ENCODE measurements at places on chromosomes 12 and 14.

DNA sequence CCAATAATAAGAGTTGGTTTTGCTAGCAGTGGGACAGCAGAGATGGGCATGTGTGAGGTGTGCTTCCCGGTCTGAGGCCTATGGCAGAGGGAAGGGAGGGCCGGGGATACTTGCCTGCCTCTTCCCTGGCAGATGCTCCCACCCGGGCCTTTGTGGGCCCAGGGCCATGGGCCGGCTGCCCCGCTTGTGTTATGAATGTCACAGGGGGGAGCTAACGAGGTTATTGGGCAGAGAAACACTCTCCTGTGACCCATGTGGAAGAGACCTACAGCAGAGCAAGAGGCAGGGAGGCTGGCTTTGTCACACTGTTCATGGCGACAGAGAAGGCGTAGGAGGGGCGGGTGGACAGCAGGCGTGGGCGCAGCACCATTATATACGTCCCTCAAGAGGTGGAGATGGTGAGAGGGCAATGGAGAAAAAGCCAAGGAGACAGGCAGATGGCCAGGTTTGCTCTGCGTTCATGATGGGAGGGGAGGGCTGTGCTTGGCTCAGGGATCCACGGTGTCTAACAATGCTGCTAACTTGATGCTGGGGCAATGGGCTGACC is 13.3 kb downstream of the CCND2 start:
- no peak for DNase-seq

DNA sequence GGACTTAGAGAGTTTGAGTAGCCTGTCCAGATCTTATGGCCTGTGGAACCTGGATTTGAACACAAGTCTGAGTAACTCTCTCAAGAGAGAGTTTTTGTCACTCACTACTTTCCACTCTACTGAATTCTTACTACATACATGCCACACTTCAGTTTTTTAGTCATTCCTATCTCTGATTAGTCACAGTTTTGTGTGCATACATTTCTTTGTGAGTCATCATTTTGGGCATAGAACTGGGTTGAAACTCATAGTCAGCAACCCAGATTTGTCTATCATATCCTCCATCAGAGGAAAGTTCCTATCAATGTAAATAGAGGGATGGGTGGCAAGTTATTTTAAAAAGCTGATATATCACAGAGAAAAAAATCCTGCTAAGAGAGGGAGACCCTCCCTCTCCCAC is 42.9 kb downstream of the FLRT2 start:
- DNase-seq: no peak

- no peak for DNase-seq
Measured at GRCh38 chr14:100711493-100711892, 15.2 kb upstream of the DLK1 start.

DNA sequence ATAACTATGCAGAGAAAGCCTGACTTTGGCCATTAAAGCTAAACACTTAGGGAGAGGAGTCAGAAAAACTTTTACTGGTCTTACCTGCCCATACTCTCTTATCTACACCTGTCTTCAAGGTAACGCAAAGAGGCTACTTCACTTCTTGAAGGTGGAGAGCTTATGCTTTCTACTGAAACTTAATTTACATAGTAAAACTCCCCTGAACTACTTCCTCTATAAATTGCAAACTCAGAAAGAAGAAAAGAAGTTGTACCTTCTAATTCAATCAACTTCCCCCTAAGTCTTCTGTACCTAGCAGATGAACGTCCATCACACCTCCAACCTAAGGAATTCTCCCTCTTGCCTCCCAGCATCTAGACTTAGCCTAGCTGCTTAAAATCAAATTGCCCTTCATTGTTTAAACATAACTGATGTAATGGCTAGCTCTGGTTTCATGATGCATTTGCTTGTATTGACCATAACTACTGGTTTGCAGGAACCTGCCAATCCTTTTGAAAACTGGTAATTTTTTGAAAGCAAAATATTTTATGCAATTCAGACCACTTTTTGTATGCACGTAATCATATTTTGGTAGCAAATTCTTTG is 87.7 kb downstream of the STON2 start:
- no peak for DNase-seq

DNA sequence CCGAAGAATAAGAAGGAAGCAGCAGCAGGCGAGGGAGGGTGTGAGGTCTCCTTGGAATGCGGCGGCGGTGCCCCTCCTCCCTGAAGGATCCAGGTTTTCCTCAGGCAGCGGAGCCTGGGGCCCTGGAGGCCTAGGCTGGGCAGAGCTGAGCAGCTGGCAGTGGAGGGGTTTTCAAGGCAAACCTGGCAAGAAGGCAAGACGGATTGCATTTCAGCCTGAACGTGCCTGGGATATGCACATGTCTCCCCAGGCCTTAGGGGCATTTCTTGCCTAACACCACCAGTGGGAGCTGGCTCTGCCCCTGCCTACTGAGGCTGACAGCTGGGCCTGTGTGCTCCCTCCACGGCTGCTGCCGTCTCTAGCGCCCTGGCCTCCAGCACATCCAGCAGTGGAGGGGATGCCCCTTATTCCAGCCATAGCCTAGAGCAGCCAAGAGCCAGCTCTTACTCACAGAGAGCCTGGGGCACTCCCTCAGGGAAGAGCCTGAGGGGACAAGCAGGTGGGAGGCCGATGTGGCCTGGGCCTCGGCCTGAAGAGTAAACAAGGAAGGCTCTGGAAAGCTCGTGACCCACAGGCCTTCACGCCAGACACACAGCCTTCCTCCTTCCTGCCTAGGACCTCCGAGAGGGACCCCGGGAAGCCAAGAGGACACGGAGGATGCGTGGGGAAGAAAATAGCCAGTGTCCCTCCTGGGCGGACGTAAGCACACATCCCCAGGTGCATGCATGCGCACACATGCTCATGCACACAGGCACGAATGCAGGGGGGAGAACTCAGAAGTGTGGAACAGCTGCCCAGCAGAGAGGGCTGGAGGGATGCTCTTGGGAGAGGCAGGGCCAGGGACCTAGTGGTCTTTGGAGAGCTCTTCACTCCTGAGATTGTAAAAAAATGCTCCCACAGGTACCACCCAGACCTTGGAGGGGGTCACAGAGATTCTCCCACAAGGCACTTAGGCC is 23.0 kb upstream of the EIF2B2 start:
- DNase-seq: no peak

DNA sequence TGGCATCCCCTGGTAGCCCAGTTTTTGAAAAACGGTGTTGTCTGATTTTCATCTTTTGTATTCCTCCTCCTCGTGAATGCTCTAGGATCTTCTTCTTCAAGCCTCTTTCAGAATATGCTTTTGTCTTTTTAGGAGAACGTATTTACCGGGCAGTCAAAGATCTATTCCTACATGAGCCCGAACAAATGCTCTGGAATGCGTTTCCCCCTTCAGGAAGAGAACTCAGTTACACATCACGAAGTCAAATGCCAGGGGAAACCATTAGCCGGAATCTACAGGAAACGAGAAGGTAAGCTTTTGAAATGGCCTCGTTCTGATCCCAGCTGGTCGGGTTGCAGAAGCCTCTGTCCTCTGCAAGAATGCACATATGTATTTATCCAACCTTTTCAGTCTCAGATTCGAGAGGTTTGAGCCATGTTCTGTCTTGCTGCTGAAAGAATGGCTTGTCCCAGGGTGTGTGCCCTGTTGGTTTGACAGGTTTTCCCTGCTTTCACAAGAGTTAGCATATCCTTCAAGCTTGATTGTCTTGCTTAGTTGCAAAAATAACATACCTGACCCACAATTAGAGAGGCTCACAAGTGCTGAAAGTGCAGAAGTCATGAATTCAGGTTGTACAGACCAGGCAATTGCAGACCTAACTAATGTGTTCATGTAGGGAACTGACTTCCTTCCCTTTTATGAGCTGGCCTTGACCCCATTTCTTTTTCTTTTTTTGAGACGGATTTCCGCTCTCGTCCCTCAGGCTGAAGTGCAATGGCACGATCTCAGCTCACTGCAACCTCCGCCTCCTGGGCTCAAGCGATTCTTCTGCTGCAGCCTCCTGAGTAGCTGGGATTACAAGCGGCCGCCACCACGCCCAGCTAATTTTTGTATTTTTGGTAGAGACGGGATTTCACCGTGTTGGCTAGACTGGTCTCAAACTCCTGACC is 6.8 kb downstream of the KMT5A start:
- no peak for DNase-seq

- peak; percentile 70 for DNase-seq
Measured at GRCh38 chr14:91286530-91286937, 42.0 kb upstream of the GPR68 start.

GRCh38 chr12:58504143-58504938 is 416.0 kb downstream of the LRIG3 start:
- peak; percentile 7 for DNase-seq

DNA sequence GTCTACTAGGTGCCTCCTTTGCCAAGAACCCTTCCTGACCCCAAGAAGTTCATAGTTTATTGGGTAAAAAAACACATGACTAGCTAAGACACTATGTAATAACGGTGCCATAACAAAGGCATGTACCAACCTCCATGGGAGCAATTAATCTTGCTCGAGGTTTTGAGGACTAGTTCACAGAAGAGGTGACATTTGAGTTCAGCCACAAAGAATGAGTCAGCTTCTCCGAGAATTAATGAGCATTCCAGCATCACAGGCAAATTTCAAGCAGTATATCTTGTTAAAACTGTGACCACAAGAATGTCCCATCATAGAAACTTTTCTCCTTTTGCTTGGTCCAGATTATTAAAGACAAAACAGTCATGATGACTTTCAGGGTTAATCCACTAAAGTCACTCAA is 113.0 kb upstream of the RAP1B start:
- no peak for DNase-seq

DNA sequence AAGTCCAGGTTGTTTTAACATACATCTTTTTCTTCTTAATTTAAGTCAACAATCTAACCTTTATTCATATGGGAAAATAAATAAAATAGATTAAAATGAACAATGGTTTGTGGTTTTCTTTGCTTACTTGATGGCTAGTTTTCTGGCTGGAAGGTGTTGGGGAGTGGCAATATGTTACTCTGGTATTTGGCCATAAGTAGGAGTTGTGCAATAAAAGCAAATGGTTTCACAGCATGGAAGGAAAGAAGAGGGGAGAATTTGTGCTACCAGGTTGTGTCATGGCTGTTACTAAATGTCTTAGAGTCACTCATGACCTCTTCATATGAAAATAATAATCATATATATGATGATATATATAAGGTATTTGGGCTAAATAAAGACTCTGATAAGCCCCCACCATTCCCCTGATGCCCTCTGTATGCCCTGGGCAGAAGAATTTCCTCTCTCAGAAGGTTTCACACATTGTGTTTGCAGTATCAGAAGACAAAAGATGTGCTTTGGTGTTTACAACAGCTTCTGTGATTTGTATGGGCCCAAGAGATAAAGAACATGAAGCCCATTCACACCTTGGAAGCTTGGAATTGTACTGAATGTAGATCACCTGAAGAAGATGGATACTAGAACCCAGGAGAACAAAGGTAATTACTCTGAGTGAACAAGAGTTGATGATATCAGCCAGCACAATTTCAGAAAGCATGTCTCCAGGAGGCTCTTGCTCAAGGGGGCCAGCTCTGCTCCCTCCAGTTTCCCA is 160.9 kb downstream of the ALG10B start:
- no peak for DNase-seq

DNA sequence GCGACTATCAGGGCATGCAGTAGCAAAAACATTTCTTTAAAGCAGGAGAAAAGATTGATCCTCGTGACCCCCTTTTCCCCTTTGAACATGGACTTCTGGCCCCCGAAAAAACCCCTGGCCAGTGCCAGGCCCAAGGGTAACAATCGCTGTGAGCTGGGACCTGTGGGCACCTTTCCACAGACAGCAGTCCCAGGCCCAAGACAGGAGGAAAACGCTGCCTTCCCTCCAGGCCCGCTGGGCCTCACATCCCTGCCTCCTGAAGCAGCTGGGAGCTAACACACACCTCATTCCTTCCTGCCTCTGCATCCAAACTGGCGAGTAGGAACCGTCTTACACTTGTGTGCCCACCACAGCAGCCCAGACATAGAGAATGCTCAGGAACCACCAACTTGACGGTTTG is 1.2 kb downstream of the VWF start:
- DNase-seq: no peak

DNA sequence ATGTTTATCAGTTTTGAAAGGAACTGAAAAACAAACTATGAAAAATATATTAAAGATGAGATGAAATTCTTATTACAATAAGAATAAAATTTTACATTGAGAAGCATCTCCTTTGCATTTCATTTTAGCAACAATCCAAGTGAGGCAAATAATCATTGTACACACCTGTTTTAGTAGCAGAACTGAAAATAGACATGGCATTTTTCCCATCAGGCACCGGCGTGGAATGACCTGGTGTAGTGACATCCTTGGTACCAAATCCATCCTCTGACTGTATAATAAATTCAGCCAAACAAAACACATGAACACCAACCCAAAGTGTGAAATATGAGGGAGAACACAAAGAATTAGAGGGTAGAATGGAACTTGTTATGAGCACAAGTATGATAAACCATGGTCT is 271.4 kb downstream of the MED13L start:
- DNase-seq: no peak

DNA sequence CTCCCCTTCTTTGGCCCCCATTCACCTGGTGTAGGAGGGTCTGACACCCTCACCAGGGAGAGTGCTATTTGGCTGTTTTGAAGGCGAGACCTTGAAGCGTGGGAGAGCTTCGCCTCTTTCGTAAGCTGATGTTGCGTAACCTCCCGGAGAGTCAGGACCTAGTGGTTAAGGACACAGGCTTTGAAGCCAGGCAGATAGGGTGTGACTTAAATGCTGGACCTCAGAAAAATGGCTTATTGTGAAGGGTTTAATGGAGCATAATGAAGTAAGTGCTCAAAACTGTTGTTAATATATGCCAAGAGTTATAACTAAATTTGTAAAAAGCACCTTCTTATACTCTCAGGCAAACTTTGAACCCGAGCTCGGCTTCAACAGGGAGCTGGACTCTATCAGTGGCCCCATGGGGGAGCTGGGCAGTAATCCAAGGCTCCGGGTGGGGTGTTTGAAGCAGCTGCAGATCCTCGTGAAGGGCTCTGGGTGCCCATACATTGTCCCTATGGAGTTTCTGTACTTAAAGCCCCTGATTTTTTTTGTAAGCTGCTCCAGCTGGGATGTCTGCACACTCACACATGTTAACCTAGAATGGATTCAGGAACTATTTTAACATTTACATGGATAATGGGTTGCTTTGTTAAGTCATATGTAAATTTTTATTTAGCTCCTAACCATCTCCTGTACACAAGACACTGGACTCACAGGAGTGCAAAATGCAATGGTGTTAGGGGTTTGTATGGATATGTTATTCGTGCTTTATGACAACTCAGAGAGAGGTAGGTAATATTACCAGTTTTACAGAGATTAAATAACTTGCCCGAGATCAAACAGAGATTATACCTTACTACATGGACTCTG is 26.0 kb downstream of the PPFIBP1 start:
- peak; percentile 71 for DNase-seq

GRCh38 chr14:56989359-56989758 is 179.1 kb upstream of the OTX2 start:
- no peak for DNase-seq

DNA sequence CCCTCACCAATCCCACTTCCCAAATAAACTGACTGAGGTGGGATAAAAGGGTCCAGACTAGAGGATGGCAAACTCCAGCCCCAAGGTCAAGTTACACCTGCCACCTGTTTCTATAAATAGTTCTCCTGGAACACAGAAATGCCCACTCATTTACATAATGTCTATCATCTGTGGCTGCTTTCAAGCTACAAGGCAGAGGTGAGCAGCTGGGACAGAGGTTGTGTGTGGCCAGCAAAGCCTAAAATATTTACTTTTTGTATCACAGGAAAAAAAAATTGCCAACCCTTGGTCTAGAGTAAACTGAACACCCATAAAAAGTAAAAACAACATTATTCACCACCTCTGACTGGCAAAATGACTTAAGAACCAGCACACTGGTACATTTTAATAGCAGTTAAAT is 269.4 kb downstream of the RGS6 start:
- no peak for DNase-seq
